ENCODE measurements at places on chromosomes 1 and 21.
A peak's percentile ranks its signal among the peaks of the same experiment; 100 is the strongest.

DNA sequence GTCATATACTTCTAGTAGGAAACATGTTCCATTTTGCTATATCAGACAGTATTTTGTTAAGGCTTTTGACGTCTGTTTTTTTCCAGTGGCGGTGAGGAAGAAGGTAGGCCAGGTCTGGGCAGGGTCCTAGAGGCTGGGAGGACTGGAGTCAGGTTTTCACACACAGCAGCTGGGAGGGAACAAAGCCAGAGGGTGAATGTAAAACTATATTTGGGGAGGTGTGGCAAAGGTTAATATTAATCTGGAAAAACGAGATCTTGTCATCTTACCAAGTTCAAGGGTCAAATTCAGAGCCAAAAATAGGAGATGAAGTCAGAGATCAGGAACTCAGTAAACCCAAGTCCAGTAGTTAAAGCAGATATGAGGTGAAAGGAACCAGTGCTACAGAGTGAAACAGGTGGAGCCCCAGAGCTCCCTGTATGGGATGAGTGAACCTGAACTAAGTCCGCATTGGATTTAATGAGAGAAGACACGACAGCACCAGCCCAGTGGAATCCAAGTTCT is 10.7 kb upstream of the OTUD7B start:
- no peak for DNase-seq

DNA sequence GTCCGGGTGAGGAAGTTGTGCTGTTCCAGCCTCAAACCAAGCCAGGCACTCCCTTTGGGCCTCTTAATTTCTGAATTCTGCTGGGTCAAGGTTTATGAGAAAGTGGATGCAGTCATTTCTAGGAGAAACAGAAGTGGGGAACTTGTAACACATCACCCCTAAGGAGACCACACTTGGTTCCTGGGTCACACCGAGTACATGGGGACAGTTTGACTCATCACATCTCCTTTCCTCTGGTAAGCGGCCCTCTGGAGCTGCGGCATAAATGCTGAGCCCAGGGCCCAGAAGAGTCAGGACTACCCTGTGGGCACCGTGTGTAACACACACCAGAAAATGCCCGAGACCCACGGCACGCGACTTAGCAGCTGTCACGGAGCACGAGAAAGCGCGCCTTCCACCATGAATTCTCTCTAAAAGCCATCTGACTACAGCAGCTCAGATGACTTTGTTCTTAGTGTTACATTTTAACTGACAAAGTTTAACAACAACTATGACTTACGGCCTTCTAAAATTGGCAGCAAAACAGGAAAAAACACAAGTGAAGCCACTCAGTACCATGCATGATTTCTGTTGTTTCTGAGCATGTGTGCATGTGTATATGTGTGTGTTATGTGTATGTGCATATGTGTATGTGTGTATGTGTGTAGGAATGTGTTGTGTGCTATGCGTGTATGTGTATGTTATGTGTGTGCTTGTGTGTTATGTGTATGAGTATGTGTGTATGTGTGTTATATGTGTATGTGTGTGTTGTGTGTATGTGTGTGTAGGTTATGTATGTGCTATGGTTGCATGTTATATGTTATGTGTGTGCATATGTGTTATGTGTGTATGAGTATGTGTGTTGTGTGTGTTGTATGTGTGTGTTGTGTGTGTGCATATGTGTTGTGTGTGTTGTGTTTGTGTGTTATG is 50.8 kb downstream of the TOMM20 start:
- no peak for DNase-seq

DNA sequence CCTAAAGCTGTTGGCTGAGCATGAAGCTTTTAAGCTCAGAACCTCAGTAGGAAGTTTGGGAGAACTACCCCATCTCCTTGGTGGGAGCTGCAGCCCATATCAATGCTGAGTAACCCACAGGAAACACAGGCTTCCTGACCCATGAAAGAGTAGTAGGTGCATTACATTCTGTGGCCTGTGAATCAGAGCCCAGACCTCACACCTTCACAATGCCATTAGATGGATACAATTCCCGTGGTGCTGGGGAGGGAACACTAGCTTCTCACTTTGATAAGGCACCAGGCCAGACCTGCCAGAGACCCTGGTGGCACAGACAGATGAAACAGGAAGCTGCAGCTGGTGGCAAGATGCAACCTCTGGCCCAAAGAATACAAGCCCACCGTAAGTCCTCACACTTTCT is 308.8 kb downstream of the NPHP4 start:
- DNase-seq: no peak

- no peak for DNase-seq
These were observed 732 bp downstream of the GREM2 start for GRCh38 chr1:240611228-240611618.

DNA sequence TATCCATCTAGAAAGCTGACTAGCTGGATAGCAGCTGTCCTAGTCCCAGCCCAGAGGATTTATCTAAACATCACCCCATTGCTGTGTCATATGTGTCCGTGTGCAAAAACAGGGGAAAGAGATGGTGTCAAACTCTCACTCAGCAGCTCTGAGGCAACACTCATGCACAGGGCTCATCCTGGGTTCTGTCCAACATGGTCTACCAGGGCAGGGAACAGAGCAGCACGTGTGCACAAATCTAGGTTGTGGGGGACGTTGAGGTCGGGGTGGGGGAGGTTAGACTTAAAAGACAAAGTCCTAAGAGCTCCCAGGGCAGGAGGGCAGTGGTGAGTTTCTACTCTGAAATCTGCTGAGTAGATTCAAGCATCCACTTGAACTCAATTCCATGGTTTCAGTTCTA is 16.2 kb downstream of the PI4KB start:
- DNase-seq: no peak

DNA sequence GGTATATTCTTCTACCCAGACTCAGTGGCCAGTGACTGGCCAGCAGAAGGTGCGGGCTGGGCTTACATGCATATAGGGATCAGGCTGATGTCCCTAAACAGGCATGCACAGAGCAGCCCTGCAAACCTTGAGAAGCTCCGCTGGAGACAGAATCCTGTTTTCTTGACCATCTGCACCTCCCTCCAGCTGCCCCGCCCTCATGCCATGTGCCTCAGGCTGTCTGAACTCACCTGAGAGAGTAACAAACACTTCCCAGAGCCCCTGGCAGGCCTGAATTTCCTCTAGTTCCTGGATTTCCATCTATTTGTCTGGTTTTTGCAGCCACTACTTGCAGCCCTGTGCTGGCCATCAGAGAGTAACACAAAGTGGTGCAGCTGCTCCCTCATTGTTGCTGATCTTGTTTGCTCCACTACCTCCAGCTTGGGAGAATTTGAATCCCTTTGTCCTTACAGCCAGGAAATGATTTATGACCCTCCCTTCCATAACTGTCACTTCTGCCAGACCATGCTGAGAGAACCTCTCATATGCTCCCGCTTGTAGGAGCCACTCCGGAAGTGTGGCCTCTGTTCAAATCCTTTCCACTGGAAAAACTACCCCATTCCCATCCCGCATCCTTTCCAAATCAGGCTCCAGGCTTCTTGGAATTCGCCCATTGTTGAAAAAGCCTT is 113.6 kb downstream of the NMNAT2 start:
- no peak for DNase-seq

GRCh38 chr1:18007391-18008041 is 100.1 kb upstream of the IGSF21 start:
- no peak for DNase-seq

DNA sequence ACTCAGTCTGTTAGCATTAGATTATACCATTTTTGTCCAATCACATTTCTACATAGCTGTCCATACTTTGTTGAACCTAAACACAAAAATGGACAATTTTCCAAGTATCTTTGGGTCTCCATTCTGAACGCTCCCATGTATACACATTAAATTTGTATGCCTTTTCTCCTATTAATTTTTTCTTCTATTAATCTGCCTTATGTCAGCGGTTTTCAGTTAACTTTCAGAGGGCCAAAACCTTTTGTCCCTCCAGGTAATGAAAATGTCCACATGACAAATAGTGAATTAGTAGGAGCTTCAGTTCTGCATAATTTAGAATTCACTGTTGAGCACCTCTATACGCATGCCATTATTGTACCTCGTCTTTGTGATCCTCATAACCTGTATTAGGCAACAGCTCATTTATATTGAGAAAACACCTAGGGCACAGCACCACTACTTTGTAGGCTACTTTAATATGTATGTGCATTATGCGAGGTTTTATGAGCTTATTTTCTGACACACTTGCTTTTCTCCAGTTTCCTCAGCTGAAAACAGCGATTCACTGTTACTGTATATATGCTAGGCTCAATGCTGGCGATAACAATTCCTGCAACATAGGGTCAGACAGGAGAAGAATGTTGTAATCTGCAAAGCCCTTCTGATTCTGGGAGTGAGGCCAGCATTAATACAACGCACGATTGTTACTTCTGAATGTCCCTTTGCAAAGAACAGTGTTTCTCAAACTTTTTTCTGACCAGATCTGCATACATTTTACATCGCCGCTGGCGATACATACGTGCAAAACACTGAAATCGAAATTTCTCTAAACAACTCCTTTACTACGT is 1.1 kb upstream of the ABCD3 start:
- peak; percentile 40 for DNase-seq

DNA sequence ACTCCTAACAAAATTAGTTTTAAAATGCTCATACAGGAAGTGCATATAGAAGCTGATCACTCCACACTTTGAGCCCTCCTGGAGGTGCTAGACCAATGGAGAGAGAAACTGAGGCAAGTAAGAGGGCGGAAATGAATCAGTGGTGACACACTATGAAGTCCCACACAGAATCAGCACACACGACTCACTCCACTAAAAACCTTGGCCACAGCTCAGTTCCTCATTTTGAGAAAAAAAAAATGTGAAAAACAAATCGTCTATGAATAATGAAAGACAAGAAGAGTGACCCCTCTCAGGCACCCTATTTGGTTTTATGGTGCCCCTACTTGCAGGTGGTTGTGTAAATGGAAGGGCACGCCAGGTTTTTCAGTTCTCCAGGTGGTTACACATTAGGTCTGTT is 675.1 kb upstream of the BRINP3 start:
- DNase-seq: no peak

DNA sequence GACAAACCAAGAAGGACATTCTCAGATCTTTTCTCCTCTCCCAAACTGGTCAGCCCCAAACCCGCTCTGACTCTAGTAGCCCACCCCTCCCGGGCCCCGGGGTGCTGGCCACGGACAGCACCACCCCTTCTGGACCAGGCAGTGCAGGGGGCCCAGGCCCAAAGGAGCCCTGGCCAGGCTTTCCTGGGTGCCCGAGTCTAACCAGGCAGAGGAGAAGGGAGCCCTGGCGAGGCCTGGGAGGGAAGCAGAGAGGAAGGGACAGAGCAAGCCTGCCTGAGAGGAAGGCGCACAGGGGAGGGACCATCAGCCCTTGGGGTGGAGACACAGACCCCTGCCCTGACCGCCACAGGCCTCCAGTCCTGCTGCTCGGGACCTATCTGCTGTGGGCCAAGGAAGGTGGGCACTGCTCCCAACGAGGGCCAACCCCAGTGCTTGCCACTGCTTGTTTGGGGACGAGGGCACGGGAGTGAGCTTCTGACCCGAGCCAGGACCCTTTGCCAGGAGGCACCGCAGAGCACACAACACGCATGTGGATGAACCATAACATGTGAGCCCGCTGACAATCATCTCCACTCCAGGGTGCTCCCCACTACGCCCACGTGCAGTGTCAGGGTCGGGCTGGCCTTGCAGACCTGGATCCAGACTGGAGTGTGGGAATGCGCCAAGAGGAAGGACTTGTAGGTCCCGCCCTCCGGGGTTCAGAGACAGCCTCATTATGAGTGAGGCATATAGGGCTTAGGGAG is 57.6 kb downstream of the KCNAB2 start:
- no peak for DNase-seq

GRCh38 chr1:228669242-228669585 is 66.1 kb upstream of the RHOU start:
- DNase-seq: no peak

GRCh38 chr1:39854738-39855137 is 28.6 kb downstream of the TRIT1 start:
- DNase-seq: no peak

DNA sequence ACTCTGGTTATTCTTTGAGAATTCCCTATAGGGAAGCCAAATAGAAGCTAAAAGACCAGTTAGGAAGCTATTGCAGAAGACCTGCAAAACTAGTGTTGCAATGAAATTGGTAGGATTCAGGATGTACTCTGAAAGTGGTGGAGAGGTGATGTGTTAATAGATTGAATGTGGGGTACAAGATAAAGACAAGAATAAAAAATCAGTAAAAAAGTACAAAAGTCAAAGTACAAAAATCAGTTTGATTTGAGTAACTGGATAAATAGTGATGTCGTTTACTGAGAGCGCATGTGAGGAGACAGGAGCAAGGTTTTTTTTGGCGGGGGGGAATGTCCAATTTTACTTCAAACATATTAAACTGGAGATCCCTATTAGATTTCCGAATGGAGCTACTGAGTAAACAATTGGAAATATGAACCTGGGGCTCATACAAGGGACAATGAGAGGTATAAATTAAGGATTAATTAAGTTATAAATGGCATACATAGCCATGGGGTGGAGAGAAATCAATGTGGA is 2.5 kb upstream of the DCAF8 start:
- no peak for DNase-seq

DNA sequence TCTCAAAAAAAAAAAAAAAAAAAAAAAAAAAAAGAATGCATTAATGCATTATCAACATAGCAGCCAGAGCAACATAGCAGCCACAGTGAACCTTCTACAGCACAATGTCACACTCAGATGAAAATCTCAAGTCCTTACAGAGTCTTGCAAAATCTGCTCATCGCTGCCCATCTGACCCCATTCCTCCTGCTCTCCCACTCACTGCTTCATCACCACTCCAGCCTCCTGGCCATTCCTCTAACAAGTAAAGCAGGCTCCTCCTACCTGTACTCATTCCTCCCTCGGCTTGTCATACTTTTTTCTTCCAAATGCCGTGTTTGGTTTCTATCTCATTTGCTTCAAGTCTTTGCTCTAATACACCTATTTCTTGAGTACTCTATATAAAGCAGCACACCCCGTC is 29.5 kb downstream of the BRINP2 start:
- DNase-seq: no peak

DNA sequence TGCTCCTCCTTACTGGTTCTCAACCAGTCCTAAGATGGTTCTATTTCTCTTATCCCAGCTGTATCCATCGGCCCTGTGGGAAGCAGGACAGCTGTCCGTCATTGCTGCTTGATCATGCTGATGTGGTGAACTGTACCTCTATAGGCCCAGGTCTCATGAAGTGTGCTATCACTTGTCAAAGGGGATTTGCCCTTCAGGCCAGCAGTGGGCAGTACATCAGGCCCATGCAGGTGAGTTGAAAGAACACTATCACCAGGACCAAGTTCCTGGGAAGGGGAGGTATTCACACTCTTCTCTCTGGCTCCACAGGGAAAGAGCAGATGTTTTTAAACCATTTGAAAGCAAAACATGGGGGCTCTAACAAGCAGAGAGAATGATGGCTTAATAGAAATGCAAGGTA is 302.6 kb downstream of the PAPPA2 start:
- no peak for DNase-seq

DNA sequence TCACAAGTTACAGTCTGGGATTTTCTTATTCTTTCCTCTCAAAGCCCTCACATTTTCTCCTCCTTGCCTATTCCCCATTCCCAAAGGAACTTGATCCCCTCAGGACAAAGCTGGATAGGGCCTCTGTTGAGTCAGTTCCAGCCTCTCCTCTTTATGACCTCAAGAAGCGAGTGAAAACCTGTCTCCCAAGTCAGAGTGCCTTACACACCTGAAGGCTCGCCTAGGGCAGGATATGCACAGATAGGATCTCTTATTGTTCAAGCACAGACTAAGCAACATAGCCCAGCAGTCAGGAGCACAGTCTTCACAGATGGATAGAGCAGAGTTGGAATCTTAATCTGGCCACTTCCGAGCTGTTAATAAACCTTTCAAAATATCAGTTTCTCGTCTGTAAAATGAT is 60.8 kb upstream of the PRRC2C start:
- no peak for DNase-seq

- DNase-seq: peak; percentile 60
These were observed 24.1 kb downstream of the CELA3A start for GRCh38 chr1:22025368-22026155.

- DNase-seq: no peak
These were observed 63.8 kb downstream of the IARS2 start for GRCh38 chr1:220157738-220158137.

Measured in NCI-H1048 (cell line).